Left ventricle myocardium inferior (tissue), 1 donor: ENCODE measurements at places on chromosomes 12 and 14. TPM values are rescaled to one million over a fixed set of nuclear protein-coding genes. Genes with fewer than 3 reads are reported as not detected.

Gene GMFB
- total RNA-seq = 23.4 TPM

Gene TAS2R42
- not detected for total RNA-seq

Gene TMEM63C
- 0.63 TPM for total RNA-seq

Gene GALNT16
- 70.5 TPM for total RNA-seq

Gene RPGRIP1
- 0.30 TPM for total RNA-seq

GRCh38 chr12:93336291-93336741 lies 41.4 kb upstream of the NUDT4 start:
- H3K4me3 ChIP-seq = no peak overlapping the region
- no peak for DNase-seq
- H3K27me3 ChIP-seq = no peaks in the 10 kb centered on the region
- H3K27ac ChIP-seq = peak overlapping the region; percentile 43
- H3K36me3 ChIP-seq = no peaks in the 10 kb centered on the region

DNA sequence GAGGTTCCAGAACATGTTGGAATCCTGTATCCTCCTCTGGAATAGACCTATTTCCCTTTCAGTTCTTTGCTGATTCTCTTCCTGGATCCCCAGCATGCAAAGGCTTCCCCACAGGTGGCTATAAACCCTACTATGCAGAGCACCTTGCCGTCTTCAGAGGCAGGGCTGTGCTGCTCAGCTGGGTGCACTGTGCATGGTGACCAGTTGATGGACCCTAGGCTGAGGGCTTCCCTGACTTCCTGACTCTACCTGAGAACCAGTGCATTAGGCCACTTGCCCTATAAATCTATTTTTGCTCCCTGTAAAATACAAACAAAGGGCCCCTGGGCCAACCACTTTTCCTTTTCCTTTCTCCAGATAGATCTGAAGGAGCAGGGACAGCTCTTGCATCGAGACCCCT lies 14.1 kb downstream of the ZNF219 start:
- no peak overlapping the region for H3K27ac ChIP-seq
- no peak for DNase-seq
- no peak overlapping the region for H3K4me3 ChIP-seq
- peaks cover 92% of the 10 kb centered on the region for H3K36me3 ChIP-seq

GRCh38 chr12:3837049-3837448 lies 36.1 kb downstream of the PARP11 start:
- H3K4me1 ChIP-seq = peaks cover 14% of the 10 kb centered on the region
- no peak overlapping the region for H3K27ac ChIP-seq
- H3K4me3 ChIP-seq = no peak overlapping the region
- H3K36me3 ChIP-seq = no peaks in the 10 kb centered on the region
- H3K27me3 ChIP-seq = no peaks in the 10 kb centered on the region
- no peak for DNase-seq

GRCh38 chr14:68771631-68772030 lies 21.2 kb downstream of the ZFP36L1 start:
- H3K27ac ChIP-seq = peak overlapping the region; percentile 88
- no peaks in the 10 kb centered on the region for H3K36me3 ChIP-seq
- no peaks in the 10 kb centered on the region for H3K27me3 ChIP-seq
- DNase-seq = peak; percentile 56

DNA sequence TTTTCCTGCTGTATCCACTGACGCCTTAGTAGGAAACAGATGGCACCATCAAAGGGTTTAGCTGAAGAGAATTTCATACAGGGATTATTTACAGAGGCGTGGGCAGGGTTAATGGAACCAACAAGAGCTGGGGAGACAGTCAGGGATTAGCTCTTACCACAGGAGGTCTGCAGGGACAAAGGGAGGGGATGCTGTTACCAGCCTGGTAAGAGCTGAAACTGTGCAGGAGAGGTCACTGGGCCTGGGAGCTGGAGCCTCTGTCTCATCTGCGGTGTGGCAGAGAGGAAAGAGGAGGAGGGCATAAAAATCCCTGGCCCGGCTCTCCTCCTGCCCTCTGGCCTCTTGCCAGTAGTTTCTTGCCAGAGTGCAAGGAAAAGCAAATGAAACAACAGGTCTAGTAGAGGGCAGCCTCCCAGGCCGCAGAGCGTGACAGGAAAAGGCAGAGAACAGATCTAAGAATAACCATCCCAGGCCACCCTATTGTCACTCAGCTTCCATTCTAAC lies 18.9 kb upstream of the POC1B start:
- H3K4me3 ChIP-seq = no peak overlapping the region
- peaks cover 32% of the 10 kb centered on the region for H3K4me1 ChIP-seq
- peak; percentile 56 for DNase-seq
- H3K27me3 ChIP-seq = no peaks in the 10 kb centered on the region
- no peaks in the 10 kb centered on the region for H3K36me3 ChIP-seq

DNA sequence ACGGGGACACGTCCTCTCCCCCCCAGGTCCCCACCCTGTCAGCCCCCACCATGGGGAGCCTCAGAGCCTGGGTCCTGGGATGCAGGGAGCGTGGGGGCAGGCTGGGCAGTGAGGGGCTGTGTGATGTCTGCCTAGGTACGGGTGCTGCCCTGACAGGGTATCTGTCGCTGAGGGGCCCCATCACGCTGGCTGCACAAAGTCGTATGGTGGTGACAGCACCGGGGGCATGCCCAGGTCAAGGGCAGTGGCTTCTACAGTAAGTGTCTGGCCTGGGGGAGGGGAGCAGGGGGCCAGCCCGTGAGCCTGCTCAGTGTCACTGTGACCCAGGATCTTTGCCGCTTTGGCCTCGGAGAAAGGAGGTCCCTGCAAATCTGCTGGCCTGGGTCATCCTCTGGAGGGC lies 23.3 kb downstream of the PAPLN start:
- DNase-seq = no peak
- H3K27me3 ChIP-seq = peaks cover 17% of the 10 kb centered on the region
- no peak overlapping the region for H3K27ac ChIP-seq
- no peak overlapping the region for H3K4me3 ChIP-seq
- H3K36me3 ChIP-seq = no peaks in the 10 kb centered on the region

DNA sequence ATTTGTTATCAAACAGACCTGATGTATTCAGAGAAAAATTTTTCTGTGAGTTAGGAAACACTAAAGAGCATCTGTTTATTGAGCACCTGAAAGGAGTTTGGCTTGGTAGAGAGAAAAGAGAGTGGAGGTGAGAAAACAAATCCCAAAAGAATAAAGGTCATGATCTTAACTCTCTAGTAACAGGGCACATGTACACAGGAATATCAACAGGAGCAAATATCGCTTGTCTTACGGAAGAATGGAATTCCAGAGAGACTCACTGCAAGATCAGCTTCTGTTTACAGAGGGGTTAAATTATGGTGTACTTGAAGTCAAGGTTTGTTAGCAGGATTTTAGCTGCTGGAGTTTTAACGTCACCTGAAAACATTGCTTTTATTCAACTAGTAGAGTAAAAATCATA lies 78.8 kb downstream of the SPPL3 start:
- no peaks in the 10 kb centered on the region for H3K36me3 ChIP-seq
- no peak overlapping the region for H3K27ac ChIP-seq
- H3K4me1 ChIP-seq = peaks cover 72% of the 10 kb centered on the region
- DNase-seq = no peak

- H3K4me1 ChIP-seq = peaks cover 15% of the 10 kb centered on the region
- no peaks in the 10 kb centered on the region for H3K27me3 ChIP-seq
- DNase-seq = no peak
- H3K4me3 ChIP-seq = no peak overlapping the region
- no peaks in the 10 kb centered on the region for H3K36me3 ChIP-seq
- peak overlapping the region; percentile 7 for H3K27ac ChIP-seq
These were observed 23.0 kb upstream of the CSRP2 start for GRCh38 chr12:76901628-76902380.

- no peaks in the 10 kb centered on the region for H3K36me3 ChIP-seq
- no peaks in the 10 kb centered on the region for H3K27me3 ChIP-seq
- H3K27ac ChIP-seq = no peak overlapping the region
These were observed 166.1 kb upstream of the EEA1 start for GRCh38 chr12:93094988-93095737.

GRCh38 chr12:14216405-14217294 lies 148.8 kb upstream of the ATF7IP start:
- H3K4me3 ChIP-seq = peak overlapping the region; percentile 41
- H3K4me1 ChIP-seq = no peaks in the 10 kb centered on the region
- no peaks in the 10 kb centered on the region for H3K27me3 ChIP-seq
- DNase-seq = no peak

DNA sequence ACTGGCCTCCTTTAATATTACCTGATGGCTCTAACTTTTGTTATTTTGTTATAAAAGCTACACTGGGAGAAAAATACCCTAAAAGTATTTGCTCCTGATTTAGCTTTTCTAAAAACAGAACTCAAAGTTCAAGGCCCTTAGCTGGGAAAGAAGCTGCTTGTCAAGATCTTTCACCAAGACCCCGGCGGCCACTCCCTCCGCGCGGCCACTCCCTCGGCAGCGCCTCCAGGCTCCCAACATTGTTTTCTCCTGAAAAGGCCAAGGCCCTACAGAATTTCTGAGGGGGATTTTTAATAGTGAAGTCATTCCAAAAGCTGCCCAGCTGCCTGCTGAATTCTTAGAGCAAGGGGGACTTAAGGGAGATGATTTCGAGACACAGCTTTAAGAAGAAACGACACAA lies 96.4 kb downstream of the NTN4 start:
- no peak overlapping the region for H3K4me3 ChIP-seq
- peaks cover 3% of the 10 kb centered on the region for H3K36me3 ChIP-seq
- peak; percentile 41 for DNase-seq
- H3K4me1 ChIP-seq = peaks cover 23% of the 10 kb centered on the region

- H3K27me3 ChIP-seq = no peaks in the 10 kb centered on the region
- H3K27ac ChIP-seq = no peak overlapping the region
- DNase-seq = no peak
These were observed 1.1 kb downstream of the MIS18BP1 start for GRCh38 chr14:45251912-45252311.

- DNase-seq = no peak
- peak overlapping the region; percentile 89 for H3K27ac ChIP-seq
- H3K4me3 ChIP-seq = no peak overlapping the region
- H3K4me1 ChIP-seq = peaks cover 100% of the 10 kb centered on the region
These were observed 8.6 kb downstream of the ASB2 start for GRCh38 chr14:93967637-93968250.

- H3K27ac ChIP-seq = no peak within 1 kb of the TSS
- peak within 1 kb of the TSS; percentile 55 for H3K4me3 ChIP-seq
- peaks cover 52% of the 10 kb centered on the region for H3K27me3 ChIP-seq
These were observed at the start of gene UNC79 for GRCh38 chr14:93430315-93431035. Gene UNC79, plus strand, starts transcription at chr14:93430939. Its CDS starts 91 bp downstream, at chr14:93431030.

DNA sequence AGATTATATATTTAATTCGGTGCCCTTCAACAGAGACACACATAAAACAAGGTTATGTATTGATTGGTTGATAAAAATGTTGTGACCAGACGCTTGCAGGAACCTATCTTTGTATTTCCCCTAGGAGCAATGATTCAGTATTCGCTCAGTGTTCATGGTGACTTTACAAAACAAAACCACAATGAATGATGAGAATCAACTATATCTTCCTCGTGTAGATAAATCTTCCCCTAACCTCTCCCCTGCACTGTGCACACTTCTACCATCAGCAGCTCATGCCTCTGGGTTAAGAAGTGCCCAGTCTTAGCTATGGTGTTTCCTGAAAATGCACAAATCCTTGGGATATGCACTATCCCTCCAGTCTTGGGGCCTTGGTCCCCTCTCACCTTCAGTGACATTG lies 16.3 kb downstream of the RIN3 start:
- no peak overlapping the region for H3K27ac ChIP-seq
- no peak for DNase-seq
- H3K4me3 ChIP-seq = no peak overlapping the region
- no peaks in the 10 kb centered on the region for H3K27me3 ChIP-seq
- peaks cover 43% of the 10 kb centered on the region for H3K4me1 ChIP-seq

GRCh38 chr12:106760184-106760531 lies 14.3 kb upstream of the RIC8B start:
- H3K27me3 ChIP-seq = no peaks in the 10 kb centered on the region
- H3K4me3 ChIP-seq = no peak overlapping the region
- peaks cover 48% of the 10 kb centered on the region for H3K4me1 ChIP-seq
- H3K27ac ChIP-seq = peak overlapping the region; percentile 46

- no peaks in the 10 kb centered on the region for H3K36me3 ChIP-seq
- H3K27ac ChIP-seq = no peak overlapping the region
- no peak overlapping the region for H3K4me3 ChIP-seq
- no peaks in the 10 kb centered on the region for H3K27me3 ChIP-seq
- DNase-seq = no peak
These were observed 13.0 kb downstream of the HPD start for GRCh38 chr12:121845701-121846100.

DNA sequence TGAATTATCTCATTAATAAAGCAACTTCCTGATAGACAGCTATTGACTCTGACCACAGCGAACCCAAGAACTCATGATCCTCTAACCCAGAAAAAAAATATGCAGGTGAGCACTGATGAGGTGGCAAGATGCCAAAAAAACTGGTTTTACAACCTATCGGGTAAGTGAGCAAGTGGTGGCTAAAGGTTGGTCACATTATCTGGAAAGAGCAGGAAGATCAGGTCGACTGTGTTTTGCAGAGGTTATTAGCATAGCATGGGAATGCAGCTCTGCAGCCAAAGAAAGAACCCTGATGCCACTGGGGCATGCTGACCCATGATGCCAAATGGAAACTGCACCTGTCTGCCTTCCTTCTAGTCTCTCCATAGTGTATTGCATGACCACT lies 23.5 kb downstream of the BHLHE41 start:
- H3K4me1 ChIP-seq = no peaks in the 10 kb centered on the region
- no peak overlapping the region for H3K27ac ChIP-seq
- DNase-seq = no peak
- no peak overlapping the region for H3K4me3 ChIP-seq
- no peaks in the 10 kb centered on the region for H3K36me3 ChIP-seq

GRCh38 chr14:85573406-85573805 lies 43.5 kb downstream of the FLRT2 start:
- H3K27ac ChIP-seq = no peak overlapping the region
- no peak for DNase-seq
- H3K27me3 ChIP-seq = no peaks in the 10 kb centered on the region
- no peaks in the 10 kb centered on the region for H3K4me1 ChIP-seq
- H3K4me3 ChIP-seq = no peak overlapping the region
- H3K36me3 ChIP-seq = no peaks in the 10 kb centered on the region

DNA sequence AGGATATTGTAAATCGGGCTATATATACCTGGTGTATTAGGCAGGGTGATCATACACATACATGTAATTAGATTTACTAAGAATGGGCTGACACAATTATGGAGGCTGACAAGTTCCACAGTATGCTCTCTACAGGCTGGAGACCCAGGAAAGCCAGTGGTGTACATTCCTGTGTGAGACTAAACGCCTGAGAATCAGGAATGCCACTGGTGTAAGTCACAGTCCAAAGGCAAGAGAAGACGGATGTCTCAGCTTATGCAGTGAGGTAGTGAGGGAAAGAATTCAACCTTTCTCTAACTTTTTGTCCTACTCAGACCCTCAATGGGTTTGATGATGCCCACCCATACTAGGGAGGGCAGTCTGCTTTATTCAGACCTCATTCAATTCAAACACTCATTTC lies 57.1 kb downstream of the METTL25 start:
- no peak for DNase-seq
- H3K27ac ChIP-seq = no peak overlapping the region
- H3K4me1 ChIP-seq = no peaks in the 10 kb centered on the region
- peaks cover 7% of the 10 kb centered on the region for H3K36me3 ChIP-seq
- H3K27me3 ChIP-seq = no peaks in the 10 kb centered on the region
- H3K4me3 ChIP-seq = no peak overlapping the region

GRCh38 chr14:23589606-23590005 lies 11.0 kb upstream of the JPH4 start:
- H3K4me1 ChIP-seq = peaks cover 6% of the 10 kb centered on the region
- no peak for DNase-seq
- H3K36me3 ChIP-seq = no peaks in the 10 kb centered on the region
